HepG2 (cell line): ENCODE measurements at places on chromosomes 3 and 15. TPM values are rescaled to one million over a fixed set of nuclear protein-coding genes. Genes with fewer than 3 reads are reported as not detected.

GRCh38 chr3:183339461-183340086 lies 86.5 kb downstream of the B3GNT5 start:
- no peaks in the 10 kb centered on the region for H3K4me1 ChIP-seq
- DNase-seq: no peak
- no peak overlapping the region for H3K27ac ChIP-seq

GRCh38 chr3:134824791-134825190 lies 29.7 kb downstream of the EPHB1 start:
- H3K27me3 ChIP-seq: no peaks in the 10 kb centered on the region; the same call in 2 of the 3 replicates
- no peak overlapping the region for H3K27ac ChIP-seq
- H3K4me3 ChIP-seq: no peak overlapping the region
- no peaks in the 10 kb centered on the region for H3K4me1 ChIP-seq
- no peak for DNase-seq

DNA sequence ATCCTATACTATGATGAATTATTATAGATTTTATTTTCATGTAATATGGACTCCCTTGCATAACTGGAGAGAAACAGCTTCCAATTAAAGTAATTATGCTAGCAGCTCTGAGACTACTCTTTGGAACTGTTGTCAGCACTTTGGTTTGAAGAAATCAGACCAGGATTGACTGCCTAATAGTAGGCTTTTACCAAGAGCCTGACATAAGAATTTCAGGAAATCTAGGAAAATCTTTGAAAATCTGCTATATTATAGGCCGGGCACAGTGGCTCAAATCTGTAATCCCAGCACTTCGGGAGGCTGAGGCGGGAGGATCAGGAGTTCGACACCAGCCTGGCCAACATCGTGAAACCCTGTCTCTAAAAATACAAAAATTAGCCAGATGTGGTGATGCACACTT lies 62.9 kb downstream of the ZNF609 start:
- H3K27me3 ChIP-seq: no peaks in the 10 kb centered on the region
- H3K4me1 ChIP-seq: peaks cover 39% of the 10 kb centered on the region
- no peak for DNase-seq
- no peak overlapping the region for H3K4me3 ChIP-seq
- H3K36me3 ChIP-seq: no peaks in the 10 kb centered on the region

Gene ST6GAL1
- total RNA-seq: 62.1 and 79.9 TPM in 2 replicates

DNA sequence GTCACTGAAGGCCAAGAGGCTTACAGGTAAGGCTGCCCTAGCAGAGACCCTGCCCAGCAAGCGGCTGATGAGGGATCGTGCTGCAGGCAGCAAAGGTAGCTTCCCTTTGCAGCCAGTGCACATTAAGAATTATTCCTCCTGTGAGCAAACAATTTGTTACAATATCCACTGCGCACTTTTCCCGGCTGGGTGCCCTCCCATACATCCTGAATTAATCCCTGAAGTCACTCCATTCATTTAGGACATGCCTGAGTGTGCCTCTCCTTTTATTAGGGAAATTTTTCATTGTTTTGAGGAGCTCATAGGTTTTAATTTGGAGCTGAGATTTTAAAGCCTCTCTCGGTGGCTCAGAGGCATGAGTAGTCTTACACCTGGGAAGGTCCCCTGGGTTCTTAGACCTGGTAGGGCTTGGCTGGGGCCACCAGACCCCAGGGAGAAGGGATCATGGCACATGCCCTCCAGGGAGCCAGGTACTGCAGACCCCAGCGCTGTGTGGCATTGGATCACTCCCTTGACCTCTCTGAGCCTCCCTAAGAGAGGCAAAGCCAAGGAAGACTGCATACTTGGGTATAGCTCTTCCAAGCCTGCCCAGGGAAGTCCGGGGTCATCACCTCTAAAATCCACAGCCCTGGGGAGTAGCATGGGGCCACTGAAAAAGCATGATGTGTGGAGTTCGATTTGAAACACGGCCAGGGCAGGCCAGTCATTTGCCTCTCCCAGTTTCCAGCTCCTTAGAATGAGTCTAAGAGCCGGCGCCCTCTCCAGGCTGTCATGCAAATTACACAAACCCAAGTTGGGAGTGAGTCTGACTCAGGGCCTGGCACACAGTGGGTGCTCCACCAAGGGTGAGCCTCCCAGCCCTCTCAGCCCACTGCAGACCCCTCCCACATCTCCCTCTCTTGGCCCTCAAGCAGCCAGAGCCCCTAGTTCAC lies 151.9 kb upstream of the LINGO1 start:
- H3K4me3 ChIP-seq: no peak overlapping the region
- H3K4me1 ChIP-seq: no peaks in the 10 kb centered on the region
- H3K27ac ChIP-seq: no peak overlapping the region
- DNase-seq: peak; percentile 14
- 0 out of 3 replicates have a peak, but pooled peaks cover 3% of the 10 kb centered on the region for H3K27me3 ChIP-seq
- H3K36me3 ChIP-seq: no peaks in the 10 kb centered on the region

Gene ESYT3
- total RNA-seq: 0.79 and 4.1 TPM in 2 replicates

Gene ADPGK
- 33.5 and 67.5 TPM in 2 replicates for total RNA-seq

- H3K27me3 ChIP-seq: peaks cover 3% of the 10 kb centered on the region; the same call in 1 of the 2 replicates
- H3K36me3 ChIP-seq: no peaks in the 10 kb centered on the region
- H3K4me1 ChIP-seq: peaks cover 43% of the 10 kb centered on the region
- no peak overlapping the region for H3K27ac ChIP-seq
- DNase-seq: no peak
Observed at GRCh38 chr3:46867550-46867898, 4.3 kb upstream of the MYL3 start.

GRCh38 chr3:56862352-56863062 lies 60.8 kb upstream of the ARHGEF3 start:
- H3K4me3 ChIP-seq: no peak overlapping the region
- peak; percentile 88 for DNase-seq
- no peaks in the 10 kb centered on the region for H3K36me3 ChIP-seq
- peaks cover 55% of the 10 kb centered on the region for H3K4me1 ChIP-seq

Gene RLBP1
- total RNA-seq: not detected in 2 replicates
